ENCODE measurements at places on chromosomes 1 and 21. TPM values are rescaled to one million over a fixed set of nuclear protein-coding genes. Genes with fewer than 3 reads are reported as not detected.

Gene WNT2B
- total RNA-seq: 5.5 TPM

GRCh38 chr1:204950353-204951001 lies 79.8 kb downstream of the NFASC start:
- no peaks in the 10 kb centered on the region for H3K4me1 ChIP-seq
- no peak for DNase-seq
- no peaks in the 10 kb centered on the region for H3K27me3 ChIP-seq
- H3K36me3 ChIP-seq: no peaks in the 10 kb centered on the region
- no peak overlapping the region for H3K27ac ChIP-seq
- no peak overlapping the region for H3K4me3 ChIP-seq

Gene NVL
- 38.0 TPM for total RNA-seq

Gene COL6A1
- total RNA-seq: 399 TPM

DNA sequence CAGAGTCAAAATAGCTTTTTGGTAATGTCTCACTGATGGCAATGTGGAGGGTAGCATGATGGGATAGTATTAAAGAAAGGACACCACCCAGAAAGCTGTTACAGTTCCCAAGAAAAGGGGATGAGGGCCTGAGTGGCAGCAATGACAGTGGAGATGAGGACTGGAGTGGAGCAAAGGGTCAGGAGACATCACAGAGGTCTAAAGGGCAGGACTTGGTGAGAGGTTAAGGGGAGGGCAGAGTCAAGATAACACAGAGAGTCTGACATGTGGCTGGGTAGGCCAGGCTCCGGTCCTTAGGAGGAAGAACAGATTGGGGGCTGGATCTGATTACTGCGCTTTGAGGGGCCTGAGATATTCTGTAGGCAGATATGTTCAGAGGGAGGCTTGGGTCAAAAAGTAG lies 19.3 kb downstream of the ELF3 start:
- no peaks in the 10 kb centered on the region for H3K36me3 ChIP-seq
- no peaks in the 10 kb centered on the region for H3K27me3 ChIP-seq
- H3K27ac ChIP-seq: no peak overlapping the region

Gene OLFML3
- 27.4 TPM for total RNA-seq

DNA sequence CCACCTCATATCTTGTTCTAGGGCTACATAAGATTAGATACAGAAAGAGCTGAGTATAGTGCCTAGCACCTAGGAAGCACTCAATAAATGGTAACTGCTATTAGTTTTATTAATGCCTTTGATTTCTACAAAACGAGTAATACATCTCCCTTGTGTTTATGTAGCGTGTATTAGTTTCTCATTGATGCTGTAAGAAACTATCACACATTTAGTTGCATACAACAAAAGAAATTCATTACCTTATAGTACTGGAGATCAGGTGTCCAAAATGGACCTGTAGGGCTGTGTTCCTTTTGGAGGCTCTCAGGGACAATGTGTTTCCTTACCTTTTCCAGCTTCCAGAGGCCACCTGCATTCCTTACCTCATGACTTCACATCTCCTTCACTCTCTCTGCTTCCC lies 961 bp upstream of the ERO1B start:
- no peaks in the 10 kb centered on the region for H3K36me3 ChIP-seq
- no peak for DNase-seq
- peaks cover 5% of the 10 kb centered on the region for H3K27me3 ChIP-seq
- H3K4me3 ChIP-seq: no peak overlapping the region

GRCh38 chr1:101603726-101604125 lies 366.9 kb downstream of the S1PR1 start:
- H3K4me1 ChIP-seq: no peaks in the 10 kb centered on the region
- H3K36me3 ChIP-seq: no peaks in the 10 kb centered on the region
- DNase-seq: no peak
- H3K27ac ChIP-seq: no peak overlapping the region

DNA sequence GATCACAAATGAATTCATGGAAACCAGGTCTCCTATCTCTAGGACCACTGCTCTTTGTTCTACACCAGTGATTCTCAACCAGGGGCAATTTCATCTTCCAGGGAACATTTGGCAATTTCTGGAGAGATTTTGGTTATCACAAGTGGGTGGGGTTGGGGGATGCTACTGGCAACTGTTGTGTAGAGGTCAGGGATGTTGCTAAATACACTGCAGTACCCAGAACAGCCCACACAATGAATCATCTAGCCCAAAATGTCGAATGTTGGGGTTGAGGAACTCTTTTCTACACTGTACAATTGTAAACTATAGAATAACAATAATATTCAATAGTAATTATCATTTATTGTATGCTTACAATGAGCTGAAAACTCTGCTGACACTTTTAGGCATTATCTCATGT lies 55.7 kb upstream of the UBE2U start:
- H3K27me3 ChIP-seq: no peaks in the 10 kb centered on the region
- no peak for DNase-seq
- H3K4me3 ChIP-seq: no peak overlapping the region
- H3K4me1 ChIP-seq: peaks cover 6% of the 10 kb centered on the region
- no peak overlapping the region for H3K27ac ChIP-seq

Gene LMX1A
- not detected for total RNA-seq

Gene SETSIP
- not detected for total RNA-seq

DNA sequence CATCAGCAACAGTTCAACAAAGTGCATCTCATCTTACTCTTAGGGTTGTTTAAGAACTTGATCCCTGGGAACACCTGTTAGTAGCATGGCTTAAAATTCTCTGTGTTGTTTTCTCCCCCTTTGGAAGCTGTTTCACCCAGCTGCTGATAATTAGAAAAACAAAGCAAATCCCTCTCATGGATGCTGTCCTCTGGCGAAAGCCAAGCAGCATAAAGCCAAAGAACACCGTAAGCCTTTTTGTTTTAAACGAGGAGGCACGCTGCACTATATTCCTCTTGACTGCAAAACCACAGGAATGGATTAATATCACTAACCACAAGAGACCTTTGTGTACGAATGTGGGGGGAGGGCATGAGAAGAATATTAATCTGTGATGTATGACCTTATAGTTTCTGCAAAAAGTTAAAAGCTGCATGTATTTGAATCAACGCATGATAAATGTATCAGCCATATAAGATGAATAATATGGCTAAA lies 923.2 kb downstream of the LTN1 start:
- no peak overlapping the region for H3K4me3 ChIP-seq
- H3K4me1 ChIP-seq: peaks cover 8% of the 10 kb centered on the region
- no peaks in the 10 kb centered on the region for H3K36me3 ChIP-seq

All from lung (tissue), 17 donors.